ENCODE measurements at places on chromosomes 1 and 21.

DNA sequence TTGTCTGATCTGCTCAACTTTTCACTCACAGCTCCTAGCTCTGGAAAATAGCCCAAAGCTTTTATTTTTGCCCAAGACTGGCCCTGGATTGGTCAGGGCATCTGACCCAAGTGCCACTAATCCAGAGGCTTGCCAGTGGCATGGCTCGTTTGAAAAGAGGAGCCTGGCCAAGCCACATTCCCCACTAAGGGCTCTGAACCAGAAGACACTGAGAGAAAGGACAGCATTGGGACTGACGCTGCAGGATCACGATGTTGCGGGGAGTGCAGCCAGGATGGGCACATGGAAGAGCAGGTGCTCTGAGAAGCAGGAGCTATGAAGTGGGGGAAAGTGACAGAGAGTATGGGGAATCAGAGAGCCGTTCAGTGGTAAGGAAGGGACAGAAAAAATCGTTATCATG lies 44.9 kb upstream of the TSPAN2 start:
- DNase-seq = peak; percentile 48

DNA sequence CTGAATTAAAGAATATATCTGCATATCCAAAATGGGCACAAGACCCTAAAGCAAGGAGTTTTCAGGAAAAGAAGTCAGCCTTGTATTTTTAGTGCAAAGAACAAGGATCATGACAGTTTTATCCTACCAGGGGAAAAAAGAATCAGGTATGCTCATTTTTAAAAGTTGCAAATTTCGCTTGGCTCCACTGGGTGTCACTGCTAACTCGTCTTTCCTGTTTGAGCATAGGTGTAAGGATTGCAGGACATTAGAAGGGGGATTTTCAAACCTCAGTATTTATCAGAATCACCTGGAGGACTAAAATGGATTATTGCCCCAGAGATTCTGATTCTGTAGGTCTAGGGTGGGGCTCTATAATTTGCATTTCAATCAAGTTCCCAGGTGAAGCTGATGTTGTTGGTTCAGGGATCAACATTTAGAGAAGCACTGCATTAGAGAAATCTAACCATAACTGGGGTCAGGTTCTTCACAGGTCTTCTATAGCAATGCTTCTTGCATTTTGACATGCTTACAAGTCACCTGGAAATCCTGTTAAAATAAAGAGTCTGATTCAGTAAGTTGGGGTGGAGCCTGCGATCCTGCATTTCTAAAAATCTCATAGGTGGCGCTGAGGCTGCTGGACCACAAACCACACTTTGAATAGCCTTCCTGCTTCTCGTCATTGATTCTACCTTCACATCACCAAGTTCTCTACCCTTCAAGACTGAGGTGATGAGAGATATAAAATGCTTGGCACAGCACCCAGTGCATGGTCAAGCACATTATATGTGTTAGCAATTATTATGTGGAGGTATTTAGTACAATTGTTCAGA lies 39.6 kb downstream of the NUF2 start:
- peak; percentile 27 for DNase-seq

GRCh38 chr1:187445066-187445465 lies 616.3 kb downstream of the PLA2G4A start:
- DNase-seq = peak; percentile 40

DNA sequence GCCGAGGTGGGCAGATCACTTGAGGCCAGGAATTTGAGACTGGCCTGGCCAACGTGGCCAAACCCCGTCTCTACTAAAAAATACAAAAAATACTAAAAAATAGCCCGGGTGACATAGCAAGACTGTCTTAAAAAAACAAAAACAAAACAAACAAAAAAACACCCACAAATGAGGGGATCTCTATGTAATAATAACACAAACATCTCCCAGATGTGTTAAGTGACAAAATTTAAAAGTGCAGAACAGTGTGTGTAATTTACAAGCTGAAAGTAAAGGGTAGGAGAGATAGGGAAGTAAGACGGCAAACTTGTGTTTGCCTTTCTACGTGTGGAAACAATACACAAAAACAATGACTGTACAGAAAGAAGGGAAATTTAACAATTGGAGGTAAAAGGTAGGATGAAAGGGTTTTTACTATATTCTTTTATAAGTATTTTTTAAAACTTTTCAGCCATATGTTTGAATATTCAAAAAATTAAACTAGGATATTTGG lies 36.3 kb downstream of the ARID4B start:
- no peak for DNase-seq

DNA sequence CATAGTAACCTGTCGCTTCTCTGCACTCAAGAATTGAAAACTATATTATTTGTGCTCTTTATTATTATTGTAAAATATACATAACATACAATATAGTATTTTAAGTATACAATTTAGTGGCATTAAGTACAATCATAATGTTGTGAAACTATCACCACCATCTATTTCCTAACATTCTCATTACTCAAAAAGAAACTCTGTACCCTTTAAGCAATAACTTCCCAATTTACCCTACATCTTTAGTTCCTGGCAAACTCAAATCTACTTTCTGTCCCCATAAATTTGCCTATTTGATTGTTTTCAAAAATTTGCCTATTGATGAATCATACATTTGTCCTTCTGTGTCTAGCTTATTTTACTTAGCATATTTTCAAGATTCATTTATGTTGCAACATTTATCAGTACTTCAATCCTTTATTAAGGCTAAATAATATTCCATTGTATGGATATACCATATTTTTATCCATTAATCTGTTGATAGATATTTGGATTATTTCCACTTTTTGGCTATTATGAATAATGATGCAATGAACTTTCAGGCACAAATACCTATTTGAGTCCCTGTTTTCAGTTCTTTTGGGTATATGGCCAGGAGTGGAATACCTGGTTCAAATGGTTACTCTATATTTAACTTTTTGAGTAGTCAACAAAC lies 99.6 kb upstream of the DMRTA2 start:
- DNase-seq = no peak

GRCh38 chr1:41239988-41240610 lies 2.0 kb downstream of the SCMH1 start:
- peak; percentile 84 for DNase-seq

GRCh38 chr1:161128591-161129420 lies 3.7 kb downstream of the DEDD start:
- DNase-seq = no peak

- DNase-seq = no peak
Observed at GRCh38 chr21:18275781-18276180, 31.1 kb downstream of the CHODL start.

GRCh38 chr1:155309423-155310021 lies 856 bp downstream of the FDPS start:
- peak; percentile 44 for DNase-seq

- DNase-seq = no peak
Observed at GRCh38 chr1:24339996-24340395, 20.8 kb downstream of the GRHL3 start.

DNA sequence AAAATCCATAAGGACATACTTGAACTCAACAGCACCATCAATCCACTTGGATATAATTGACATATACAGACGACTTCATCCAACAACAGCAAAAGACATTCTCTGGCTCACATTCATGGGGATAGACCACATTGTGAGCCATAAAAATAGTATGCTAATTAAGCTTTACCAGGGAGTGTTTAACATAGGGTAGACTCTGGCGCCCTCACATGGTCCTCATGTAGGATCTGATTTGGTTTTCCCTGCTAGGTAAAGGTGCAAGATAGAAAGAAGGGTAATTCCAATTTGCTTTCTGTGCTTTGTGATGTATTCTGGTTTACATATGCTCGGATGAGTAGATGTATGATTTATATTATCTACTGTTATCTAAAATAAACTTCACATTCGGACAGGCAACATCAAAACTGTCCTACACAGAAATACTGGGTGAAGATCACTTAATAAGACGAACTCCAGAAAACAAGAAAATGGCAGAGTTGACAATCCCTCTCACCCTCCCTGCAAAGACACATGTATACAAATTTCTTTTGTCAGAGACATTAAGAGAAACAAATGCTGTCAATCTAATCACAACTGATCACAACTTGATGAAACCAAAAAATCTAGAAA lies 27.7 kb downstream of the CR1L start:
- peak; percentile 78 for DNase-seq

DNA sequence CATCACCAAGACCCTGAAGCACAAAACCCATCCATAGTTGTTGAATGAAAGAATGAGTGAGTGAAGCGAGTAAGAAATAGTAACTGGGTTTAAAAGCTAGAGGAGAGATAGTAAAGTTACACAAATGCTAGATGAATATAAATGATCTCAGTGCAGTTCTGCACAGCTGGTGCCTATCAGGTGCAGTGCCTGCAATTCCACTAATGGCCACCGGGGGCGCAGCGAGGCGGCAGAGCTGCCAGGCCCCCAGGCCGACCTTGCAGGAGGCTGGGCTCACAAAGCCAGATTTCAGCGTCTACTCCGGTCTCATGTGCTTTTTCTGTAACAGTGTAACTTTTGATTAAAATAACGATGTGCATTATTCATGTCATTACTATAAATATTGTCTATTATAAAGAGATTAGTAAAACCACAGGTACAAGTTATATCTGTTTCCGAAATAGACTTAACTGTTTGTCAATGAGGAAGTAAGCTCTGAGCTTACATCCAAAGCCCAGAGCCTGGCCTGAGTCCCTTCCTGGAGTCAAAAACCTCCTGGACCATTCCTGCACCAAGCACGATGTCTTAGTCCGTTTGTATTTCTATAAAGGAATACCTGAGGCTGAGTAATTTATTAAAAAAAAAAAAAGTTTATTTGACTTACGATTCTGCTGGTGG lies 477.6 kb downstream of the NPHP4 start:
- DNase-seq = peak; percentile 22

- DNase-seq = peak; percentile 74
Observed at GRCh38 chr1:61742620-61743430, 545 bp downstream of the PATJ start.

- DNase-seq = no peak
Observed at GRCh38 chr21:44303490-44303981, 3.7 kb downstream of the PFKL start.

DNA sequence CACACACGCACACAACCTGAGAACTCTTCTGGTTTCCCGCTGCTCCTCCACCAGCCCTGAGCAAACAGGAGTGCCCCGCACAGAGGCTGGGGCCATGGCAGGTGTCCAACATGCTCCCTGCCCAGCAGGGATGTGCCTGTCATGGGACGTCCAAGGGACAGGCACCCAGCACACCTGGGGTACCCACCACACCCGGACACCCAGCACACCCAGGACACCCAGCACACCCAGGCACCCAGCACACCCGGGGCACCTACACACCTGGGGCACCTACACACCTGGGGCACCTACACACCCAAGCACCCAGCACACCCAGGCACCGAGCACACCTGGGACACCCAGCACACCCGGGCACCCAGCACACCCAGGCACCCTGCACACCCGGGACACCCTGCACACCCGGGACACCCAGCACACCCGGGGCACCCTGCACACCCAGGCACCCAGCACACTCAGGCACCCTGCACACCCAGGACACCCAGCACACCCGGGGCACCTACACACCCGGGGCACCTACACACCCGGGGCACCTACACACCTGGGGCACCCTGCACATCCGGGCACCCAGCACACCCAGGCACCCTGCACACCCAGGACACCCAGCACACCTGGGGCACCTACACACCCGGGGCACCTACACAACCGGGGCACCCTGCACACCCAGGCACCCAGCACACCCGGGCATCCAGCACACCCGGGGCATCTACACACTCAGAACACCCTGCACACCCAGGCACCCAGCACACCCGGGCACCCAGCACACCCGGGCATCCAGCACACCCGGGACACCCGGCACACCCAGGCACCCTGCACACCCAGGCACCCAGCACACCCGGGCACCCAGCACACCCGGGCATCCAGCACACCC lies 37.9 kb downstream of the UBE2G2 start:
- DNase-seq = no peak

- DNase-seq = no peak
Observed at GRCh38 chr1:109977657-109978378, 6.7 kb upstream of the AHCYL1 start.

- DNase-seq = no peak
Observed at GRCh38 chr1:67332653-67333529, 25.2 kb downstream of the IL12RB2 start.

GRCh38 chr1:48898894-48899293 lies 122.2 kb upstream of the BEND5 start:
- no peak for DNase-seq

DNA sequence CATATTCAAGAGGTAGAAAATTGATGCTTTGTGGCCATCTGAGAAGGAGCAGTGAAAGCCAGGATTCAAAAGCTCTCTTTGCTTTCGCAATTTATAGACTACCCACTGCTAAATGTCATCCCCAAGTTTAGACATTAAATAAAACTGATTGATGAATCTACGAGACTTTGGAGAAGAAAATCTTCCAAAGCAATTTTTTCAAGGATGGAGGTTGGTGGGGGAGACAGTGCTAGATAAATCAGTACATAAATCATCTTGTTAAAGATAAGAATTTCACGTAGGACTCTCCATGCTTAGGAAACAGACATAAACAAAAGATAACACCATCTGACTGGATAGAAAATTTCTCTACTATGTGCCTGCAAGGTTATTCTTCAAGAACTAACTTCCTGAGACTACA lies 147.6 kb upstream of the TIAM1 start:
- no peak for DNase-seq

DNA sequence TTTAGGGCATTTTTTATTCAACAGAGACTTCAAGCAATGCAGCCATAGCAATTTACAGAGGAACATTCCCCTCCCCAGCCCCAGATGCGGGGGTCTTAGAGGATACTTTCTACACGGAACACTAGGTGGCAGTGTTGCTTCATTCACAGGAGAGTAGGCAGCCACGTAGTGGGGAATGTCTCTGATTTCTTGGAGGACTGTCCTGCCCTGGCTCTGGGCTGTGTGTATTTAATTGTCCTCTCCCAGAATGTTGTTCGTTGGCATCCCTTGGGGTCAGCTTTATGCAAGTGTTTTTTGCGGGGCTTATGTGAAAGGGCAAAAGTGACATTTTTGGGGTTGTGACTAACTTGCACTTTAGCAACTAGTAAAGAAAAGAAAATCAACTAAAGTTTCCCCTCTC lies 96.9 kb downstream of the PAPPA2 start:
- DNase-seq = peak; percentile 42

- DNase-seq = peak; percentile 1
Observed at GRCh38 chr1:71881611-71882010, 400.7 kb downstream of the NEGR1 start.

DNA sequence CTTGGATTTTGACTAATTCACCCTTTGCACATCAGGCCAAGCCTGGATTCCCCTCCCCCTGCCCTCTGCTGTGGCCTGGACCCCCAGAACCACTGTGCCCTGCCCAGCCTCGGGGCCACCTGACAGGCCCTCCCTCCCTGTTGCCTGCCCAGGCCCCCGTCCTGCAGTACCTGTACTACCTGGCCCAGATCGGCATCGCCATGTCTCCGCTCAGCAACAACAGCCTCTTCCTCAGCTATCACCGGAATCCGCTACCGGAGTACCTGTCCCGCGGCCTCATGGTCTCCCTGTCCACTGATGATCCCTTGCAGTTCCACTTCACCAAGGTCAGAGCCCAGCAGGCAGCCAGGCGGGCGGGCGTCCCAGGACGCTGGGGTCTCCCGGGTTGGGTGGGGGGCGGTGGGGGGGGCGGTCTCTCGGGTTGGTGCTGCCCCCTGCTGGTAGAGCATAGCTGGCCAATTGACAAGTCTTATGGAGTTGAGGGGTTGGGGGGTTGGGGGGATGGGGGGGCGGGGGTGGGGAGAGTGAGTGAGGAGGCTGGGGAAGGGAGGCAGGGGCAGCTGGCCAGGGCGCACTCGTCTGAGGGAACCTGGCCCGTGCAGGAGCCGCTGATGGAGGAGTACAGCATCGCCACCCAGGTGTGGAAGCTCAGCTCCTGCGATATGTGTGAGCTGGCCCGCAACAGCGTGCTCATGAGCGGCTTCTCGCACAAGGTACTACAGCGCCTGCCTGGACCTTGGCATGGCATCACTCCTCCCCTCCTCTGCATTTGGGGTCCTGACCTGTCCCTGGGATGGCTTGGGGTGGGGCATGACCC lies 10.7 kb downstream of the AMPD2 start:
- DNase-seq = no peak

All from M059J (cell line).